ENCODE measurements at places on chromosomes 4 and X.
A peak's percentile ranks its signal among the peaks of the same experiment; 100 is the strongest.

DNA sequence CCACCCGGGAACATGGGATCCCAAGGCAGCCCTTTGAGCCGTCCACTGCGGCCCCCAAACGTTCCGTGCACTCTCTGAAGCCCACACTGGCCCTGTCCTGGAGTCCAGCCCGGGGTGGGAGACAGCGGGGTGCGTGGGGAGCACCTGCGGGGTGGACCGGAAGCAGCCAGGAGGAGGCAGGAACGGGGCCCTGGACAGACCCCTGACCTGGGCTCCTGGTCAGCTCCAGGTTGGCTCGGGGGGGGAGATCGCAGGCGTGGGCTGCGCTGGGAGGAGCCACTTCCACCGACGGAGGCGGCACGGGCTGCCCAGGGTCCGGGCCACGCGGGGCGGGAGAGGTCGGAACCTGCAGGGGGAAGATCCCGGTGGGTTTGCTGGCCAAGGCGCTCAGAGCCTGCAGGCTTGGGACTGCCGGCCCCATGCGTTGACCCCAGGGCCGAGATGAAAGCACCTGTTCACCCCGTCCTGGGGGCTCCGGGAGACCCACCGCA is 5.7 kb upstream of the PLCXD1 start:
- no peak for DNase-seq

DNA sequence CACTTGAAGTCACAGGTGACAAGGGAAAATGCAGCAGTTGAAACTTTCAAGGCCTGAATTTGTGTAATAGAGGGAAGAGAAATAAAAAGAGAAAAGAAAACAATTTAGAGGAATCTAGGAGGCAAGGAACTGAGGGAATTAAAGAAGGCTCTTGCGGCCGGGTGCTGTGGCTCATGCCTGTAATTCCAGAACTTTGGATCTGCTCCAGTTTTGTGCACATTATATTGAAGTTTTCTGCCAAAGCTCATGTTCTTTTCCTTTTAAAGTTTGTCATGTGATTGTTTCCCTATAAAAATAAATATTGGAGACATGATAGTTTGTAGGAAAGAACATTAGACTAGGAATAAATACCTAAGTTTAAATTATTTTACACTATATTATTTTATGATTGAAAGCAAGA is 433.9 kb upstream of the CPEB2 start:
- no peak for DNase-seq

- no peak for DNase-seq
Measured at GRCh38 chr4:54082168-54082567, 17.8 kb upstream of the CHIC2 start.

GRCh38 chr4:17400686-17401085 is 111.2 kb downstream of the QDPR start:
- no peak for DNase-seq

DNA sequence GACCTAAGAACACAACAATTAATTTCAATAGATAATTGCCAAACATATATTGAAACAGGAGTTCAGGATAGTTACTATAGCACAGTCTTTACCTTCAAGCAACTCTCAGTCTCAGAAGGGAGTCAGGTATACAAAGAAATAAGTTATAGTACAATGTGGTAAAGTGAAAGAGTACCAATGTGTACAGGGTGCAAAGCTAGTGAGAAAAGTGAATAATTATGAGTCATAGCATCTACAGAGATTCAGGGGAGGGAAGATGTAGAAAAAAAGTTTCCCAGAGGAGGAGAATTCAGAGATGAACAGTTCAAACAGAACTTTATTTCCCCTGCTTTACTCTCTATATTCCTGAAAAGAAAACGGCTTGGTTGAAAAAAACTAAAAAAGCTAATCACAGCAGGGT is 22.7 kb upstream of the DKK2 start:
- DNase-seq = no peak

GRCh38 chr4:156038772-156039171 is 85.1 kb upstream of the CTSO start:
- DNase-seq = no peak

DNA sequence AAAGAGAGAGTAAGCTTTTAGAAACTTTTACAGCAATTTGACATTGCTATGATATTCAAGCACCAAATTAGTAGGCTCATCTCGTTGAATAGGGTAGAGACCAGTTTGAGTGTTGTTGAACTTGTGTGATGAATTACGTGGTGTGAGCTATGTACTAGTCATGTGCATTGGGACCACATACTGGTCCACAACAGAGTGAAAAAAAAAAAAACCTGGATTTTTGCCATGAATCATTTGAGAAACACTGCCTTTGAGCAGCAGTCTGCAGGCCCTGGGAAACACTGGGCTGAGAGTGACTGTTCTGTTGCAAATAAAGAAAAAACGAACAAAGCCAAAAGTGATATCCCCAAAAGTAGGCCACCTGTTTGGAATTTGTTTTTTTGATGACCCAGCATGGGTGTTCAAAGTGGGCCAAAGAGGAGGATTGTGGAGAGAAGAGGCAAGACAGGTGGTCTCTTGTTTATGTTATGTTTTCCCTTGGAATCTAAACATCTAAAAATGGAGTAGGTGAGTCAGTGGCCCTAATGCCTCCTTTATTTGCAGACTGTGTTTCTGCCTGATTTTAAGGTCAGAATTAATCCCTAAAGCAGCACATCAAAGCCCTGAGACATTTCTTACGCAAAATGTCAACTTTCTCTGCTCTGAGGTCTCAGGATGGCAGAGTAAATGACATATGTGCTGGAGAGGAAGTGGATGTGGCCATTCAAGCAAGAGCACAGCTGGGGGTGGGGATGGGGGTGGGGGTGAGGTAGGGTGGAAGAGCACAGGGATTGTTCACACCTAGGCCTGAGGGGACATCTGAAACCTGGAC is 33.5 kb downstream of the TAF7L start:
- DNase-seq = no peak

- DNase-seq = no peak
Measured at GRCh38 chr4:65911720-65912119, 241.4 kb upstream of the EPHA5 start.

DNA sequence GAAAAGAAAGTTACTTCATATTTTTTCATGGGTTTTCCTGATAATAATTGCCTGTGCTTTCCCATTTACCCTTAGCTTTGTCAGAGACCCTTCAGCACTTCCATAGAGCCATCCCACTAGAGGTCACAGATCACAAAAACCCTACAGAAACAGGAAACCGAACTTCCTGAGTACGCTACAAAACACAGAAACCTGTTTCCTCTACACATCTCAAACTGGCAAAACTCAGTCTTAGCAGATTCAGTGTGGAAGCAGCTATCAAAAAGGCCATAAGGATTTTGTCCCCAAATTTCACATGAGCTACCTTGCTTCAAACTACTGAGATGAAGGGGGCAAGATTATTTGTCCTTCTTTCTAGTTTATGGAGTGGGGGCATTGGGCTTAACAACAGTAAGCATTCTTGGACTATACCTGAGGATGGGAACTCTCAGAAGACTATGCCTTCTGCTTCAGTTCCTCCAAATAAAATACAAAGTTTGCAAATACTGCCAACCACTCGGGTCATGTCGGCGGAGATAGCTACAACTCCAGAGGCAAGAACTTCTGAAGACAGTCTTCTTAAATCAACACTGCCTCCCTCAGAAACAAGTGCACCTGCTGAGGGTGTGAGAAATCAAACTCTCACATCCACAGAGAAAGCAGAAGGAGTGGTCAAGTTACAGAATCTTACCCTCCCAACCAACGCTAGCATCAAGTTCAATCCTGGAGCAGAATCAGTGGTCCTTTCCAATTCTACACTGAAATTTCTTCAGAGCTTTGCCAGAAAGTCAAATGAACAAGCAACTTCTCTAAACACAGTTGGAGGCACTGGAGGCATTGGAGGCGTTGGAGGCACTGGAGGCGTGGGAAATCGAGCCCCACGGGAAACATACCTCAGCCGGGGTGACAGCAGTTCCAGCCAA is at the start of gene MMRN1:
Gene MMRN1, plus strand, starts transcription at position 206 of the 902 bp plus-strand sequence. Its CDS starts 118 bp downstream, at position 324.
- peak; percentile 68 for DNase-seq

- DNase-seq = no peak
Measured at GRCh38 chr4:84579403-84579776, 3.5 kb upstream of the CDS1 start.

DNA sequence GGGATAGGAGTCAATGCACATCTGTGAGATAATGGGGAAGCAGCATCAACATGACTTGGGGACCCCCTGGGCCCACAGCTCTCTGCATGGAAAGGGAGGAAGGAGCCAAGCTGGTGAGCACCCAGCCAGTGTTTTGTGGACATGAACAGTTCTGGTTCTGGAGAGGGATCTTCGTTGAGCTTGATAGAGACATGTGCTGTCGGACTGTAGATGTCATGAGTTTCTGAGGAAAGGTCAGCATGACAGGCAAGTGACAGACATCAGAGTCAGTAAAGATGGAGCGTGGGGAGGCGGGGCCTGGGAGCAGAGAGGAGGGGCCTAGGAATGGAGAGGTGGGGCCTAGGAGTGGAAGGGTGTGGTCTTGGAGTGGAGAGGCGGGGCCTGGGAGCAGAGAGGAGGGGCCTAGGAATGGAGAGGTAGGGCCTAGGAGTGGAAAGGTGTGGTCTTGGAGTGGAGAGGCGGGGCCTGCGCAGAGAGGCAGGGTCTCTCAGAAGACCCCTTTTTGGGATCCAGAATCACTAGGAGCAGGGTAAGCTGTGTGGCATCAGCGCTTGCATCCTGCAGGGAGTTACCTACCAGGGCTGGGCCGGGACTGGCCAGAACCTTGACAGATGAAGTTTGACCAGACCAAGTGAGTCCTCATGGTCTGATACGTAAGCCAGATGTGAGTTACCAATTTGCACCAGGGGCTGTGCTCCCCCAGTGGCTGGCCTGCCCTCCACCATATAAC is 33.7 kb downstream of the PIGG start:
- DNase-seq = no peak

- DNase-seq = no peak
Measured at GRCh38 chr4:102678107-102678506, 82.7 kb downstream of the MANBA start.

DNA sequence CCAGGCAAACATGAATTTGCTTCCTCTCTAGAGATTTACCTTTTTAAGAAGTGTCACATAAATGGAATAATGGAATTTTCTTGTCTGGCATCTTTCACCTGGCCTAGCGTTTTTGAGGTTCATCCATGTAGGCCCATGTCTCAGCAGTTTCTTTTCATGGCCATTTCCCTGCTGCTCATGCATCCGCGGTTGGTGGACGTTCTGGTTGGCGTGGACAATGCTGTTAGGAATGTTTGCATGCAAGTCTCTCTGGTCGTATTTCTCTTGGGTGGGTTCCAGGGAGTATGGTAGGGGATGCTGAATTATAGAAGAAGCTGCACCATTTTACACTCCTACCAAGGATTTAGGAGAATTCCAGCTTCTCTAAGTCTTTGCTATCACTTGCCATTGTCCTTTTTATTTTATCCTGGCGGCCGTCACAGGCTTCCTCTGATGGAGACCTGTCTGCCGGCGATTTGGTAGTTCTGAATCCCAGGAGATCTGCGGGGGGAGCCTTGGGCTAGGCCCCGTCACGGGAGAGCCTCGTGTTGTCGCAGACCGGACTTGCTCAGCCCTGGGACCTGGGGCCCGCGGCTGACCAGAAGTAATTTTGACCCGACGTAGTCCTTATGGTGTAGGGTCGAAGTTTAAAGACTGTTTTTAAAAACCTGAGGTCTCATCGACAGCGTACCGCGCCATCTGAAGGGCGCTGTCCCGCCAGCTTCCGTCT is 56.9 kb upstream of the TADA2B start:
- DNase-seq = no peak

GRCh38 chr4:16443504-16444088 is 217.3 kb upstream of the TAPT1 start:
- peak; percentile 72 for DNase-seq

- peak; percentile 17 for DNase-seq
Measured at GRCh38 chrX:40420899-40421729, 159.7 kb upstream of the ATP6AP2 start.

DNA sequence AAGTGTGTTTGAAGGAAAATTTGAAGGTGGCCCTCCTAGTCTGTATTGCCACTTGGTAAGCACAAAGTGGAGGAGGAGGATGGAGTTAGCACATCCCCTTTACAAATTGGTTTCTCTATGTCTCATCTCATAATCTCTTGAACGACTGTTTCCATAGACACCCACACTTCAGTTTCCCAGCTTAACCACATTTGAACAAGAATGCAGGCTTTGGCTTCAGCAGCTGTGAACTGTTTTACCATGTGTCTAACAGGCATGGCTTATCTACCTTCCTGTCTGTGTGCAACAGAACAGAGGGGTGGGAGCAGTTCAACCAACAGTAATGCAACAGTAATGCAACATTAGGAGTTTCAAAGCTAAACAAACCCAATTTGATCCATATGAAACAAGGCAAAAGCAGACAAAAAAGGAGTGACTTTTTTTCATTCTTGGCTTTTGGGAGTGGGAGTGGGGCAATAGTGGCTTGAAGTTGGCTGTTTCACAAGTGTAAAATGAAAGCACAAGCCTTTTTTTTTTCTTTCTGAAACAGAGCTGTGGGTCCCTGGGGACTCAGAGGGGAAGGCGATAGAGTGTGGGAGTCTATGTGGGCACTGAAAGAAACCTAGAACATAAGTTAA is 108.0 kb downstream of the ITM2A start:
- DNase-seq = peak; percentile 18

- no peak for DNase-seq
Measured at GRCh38 chrX:37753384-37753783, 26.5 kb upstream of the CYBB start.

GRCh38 chr4:137722910-137723309 is 190.6 kb upstream of the PCDH18 start:
- no peak for DNase-seq

- no peak for DNase-seq
Measured at GRCh38 chr4:157964463-157964862, 208.4 kb downstream of the GASK1B start.
